ENCODE measurements at places on chromosomes 2 and 18. TPM values are rescaled to one million over a fixed set of nuclear protein-coding genes. Genes with fewer than 3 reads are reported as not detected.

IL1F10 gene
- not detected for polyA plus RNA-seq

TBC1D8 gene
- polyA plus RNA-seq, result 30.0 TPM

DCDC2C gene
- not detected for polyA plus RNA-seq

G6PC2 gene
- polyA plus RNA-seq, result not detected

SULT1C4 gene
- polyA plus RNA-seq, result not detected

PTPRN gene
- polyA plus RNA-seq, result 0.90 TPM

ZSCAN30 gene
- 2.9 TPM for polyA plus RNA-seq

RGPD6 gene
- polyA plus RNA-seq, result 5.6 TPM

All from A549 (cell line).